ENCODE measurements at places on chromosomes 12 and 14. TPM values are rescaled to one million over a fixed set of nuclear protein-coding genes. Genes with fewer than 3 reads are reported as not detected.

ADAM21 gene
- 0.17 TPM for total RNA-seq

MUCL1 gene
- not detected for total RNA-seq

- DNase-seq, result no peak
Observed at GRCh38 chr12:39574785-39575497, 44.7 kb downstream of the ABCD2 start.

GRCh38 chr12:39476894-39477293 is 34.0 kb upstream of the KIF21A start:
- DNase-seq, result no peak

ARHGEF25 gene
- 1.5 TPM for total RNA-seq

- DNase-seq, result no peak
Observed at GRCh38 chr12:47945341-47945728, 18.1 kb upstream of the TMEM106C start.

KRT71 gene
- total RNA-seq, result not detected

All from right lobe of liver (tissue), 6 donors.